ENCODE measurements at places on chromosomes 1 and 21.

- no peak for DNase-seq
Measured at GRCh38 chr1:37481289-37482003, 7.1 kb downstream of the ZC3H12A start.

DNA sequence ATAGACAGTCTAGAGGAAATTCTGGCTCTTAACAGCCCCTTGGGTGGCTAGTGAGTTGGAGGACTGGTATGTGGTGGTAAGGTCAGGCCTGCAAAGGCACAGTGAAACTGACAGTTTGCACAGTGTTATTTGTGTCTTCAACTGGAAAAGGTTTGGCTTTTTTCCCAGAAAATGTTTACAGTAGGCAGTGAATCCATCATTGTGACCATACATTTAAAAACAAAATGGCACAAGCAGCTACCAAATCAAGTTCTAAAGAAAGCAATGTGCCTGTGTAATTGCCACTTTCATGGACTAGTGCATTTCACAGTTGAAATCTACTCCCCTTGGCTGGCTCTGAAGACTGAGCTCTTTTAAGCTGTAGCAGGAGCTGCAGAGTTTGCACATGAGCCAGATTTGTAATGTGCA lies 24.8 kb downstream of the ATPAF1 start:
- DNase-seq: no peak

DNA sequence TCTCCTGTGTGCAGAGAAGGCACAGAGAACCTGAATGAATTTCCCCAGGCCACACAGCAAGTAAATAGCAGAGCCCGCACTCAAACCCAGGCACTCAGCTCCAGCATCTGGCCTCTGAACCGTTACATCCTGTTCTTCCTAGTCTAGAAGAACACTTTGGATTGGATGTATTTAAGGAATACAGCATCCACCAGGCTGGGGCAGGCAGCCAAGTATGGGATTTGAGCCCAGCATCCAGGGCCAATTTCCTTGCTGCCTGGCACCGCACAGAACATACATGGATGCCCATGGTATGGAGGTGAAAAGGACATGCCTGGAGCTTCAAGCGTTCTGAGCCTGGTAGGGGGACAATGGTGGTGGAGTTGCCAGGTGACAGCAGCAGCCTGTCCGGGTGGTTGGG lies 9.7 kb downstream of the AJAP1 start:
- no peak for DNase-seq

- DNase-seq: no peak
Measured at GRCh38 chr1:151284013-151284577, 2.0 kb downstream of the ZNF687 start.

GRCh38 chr1:67088440-67088839 lies 34.5 kb upstream of the SLC35D1 start:
- no peak for DNase-seq

- no peak for DNase-seq
Measured at GRCh38 chr21:45432575-45433255, 27.8 kb downstream of the COL18A1 start.

DNA sequence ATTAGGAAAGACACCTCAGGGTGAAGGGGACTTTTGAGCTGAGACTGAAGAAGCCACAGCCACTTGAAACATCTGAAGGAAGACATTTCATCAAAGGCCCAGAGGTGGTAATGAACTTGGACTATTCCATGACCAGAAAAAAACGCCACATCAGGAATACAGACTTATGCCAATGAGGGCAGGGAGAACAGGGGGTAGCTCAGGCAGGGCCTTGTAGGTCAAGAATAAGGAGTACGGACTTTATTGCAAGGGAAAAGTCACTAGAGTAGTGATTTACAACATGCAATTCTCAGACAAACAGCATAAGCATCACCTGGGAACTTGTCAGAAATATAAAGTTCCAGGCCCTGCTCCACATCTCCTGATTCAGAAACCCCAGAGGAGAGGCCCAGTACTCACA lies 11.8 kb downstream of the TP53BP2 start:
- DNase-seq: no peak

DNA sequence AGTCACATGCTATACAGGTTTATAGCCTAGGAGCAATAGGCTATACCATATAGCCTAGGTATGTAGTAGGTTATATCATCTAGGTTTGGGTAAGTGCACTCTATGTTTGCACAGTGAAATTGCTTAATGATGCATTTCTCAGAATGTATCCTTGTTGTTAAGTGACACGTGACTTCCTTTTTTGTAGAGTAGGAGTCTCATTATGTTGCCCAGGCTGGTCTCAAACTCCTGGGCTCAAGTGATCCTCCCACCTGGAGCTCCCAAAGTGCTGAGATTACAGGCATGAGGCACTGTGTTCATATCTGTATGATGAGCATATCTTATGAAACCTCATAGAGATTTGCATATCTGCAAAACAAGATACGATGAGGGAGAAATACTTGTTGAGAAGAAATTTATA lies 13.8 kb upstream of the ABCB10 start:
- no peak for DNase-seq

GRCh38 chr1:108585313-108585712 lies 25.4 kb downstream of the EEIG2 start:
- no peak for DNase-seq

GRCh38 chr1:207335695-207336363 lies 14.4 kb downstream of the CD55 start:
- peak; percentile 95 for DNase-seq

GRCh38 chr1:192787914-192788585 lies 20.8 kb upstream of the RGS2 start:
- DNase-seq: no peak

DNA sequence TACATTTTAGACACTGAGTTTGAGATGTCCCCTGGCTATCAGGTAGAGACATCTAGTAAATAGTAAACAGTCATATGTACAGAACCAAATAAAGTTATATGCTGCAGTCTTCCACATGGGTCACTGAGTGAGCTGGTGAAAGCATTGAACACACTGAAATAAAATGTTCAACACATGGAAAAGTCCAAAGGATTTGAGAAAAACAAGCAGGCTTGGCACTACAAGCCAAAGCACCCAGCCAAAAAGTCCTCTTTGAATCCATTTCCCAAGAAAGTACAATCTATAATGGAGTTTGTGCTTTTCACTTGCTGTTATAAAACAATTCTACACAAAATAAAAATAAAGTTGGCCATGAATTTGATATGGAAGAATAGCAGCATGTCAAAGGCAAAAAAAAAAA lies 135.4 kb downstream of the NR5A2 start:
- DNase-seq: no peak

GRCh38 chr1:78687914-78688313 lies 38.3 kb downstream of the IFI44 start:
- no peak for DNase-seq

- DNase-seq: no peak
Measured at GRCh38 chr1:62194651-62195544, at the start of gene L1TD1. L1TD1 (plus strand) TSS chr1:62194849; CDS start chr1:62206629, 11,780 bp downstream.

DNA sequence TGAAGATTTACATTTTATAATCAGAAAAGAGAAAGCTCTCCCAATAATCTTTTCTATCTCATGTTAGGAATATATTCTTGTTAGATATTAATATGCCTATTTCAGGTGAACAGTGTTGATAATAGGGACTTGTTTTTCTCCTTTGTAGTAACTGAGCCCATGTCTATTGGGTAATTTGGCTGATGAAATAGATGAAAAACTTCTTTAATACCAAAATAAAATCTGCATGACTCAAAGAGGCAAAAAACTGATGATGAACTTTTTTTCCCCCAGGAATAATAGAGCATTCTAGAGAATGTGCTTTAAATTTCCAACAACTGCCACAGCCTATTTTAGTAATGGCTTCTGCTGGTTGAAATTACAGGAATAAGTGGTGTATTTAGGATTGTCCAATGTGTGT lies 178.9 kb upstream of the GREM2 start:
- no peak for DNase-seq

- DNase-seq: peak; percentile 7
Measured at GRCh38 chr1:21175324-21175669, 1.4 kb downstream of the EIF4G3 start.

- no peak for DNase-seq
Measured at GRCh38 chr1:234779160-234779538, 169.2 kb upstream of the IRF2BP2 start.

DNA sequence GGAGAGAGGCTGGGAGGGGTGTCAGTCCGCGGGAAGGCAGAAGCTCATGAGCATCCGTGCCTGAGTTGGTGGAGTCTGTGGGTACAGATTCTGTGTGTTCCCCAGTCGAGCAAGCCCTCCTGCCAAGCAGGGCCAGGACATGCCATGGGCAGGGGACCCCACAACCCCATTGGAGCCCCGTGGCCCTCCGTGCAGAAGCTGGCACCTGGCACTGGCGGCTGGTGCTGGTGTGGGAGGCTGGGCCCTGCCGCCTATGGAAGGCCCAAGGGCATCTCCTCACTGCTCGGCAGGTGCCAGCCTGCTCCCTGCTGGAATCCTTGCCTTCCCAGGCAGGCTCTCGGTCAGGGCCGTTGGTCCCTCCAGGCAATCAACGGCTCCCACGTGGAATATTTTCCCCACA lies 73.7 kb downstream of the UBE2T start:
- DNase-seq: no peak

- no peak for DNase-seq
Measured at GRCh38 chr1:167493372-167493771, 25.0 kb downstream of the CD247 start.

- no peak for DNase-seq
Measured at GRCh38 chr1:6506210-6507036, 15.0 kb upstream of the PLEKHG5 start.

GRCh38 chr1:82221721-82222120 lies 421.0 kb downstream of the ADGRL2 start:
- DNase-seq: no peak

DNA sequence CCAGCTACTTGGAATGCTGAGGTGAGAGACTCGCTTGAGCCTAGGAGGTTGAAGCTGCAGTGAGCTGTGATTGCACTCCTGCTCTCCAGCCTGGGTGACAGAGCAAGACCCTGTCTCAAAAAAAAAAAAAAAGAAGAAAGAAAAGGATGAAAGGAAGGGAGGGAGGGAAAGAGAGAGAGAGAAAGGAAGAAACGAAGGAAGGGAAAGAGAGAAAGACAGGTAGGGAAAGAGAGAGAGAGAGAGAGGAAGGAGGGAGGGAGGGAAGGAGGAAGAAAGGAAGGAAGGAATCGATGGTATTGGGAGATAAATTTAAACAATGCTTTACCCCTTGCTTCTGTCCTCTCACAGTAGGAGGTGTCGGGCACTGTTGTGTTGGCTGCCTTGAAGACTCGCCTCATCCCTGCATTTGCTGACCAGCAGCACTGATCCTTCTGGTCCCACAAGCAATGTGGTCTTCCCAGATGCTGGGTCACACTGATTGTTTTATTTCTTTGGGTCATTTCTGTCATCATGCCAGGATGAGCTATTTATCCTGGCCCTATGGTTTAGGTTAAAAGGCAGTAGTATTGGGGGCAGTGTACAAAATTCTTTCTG lies 30.9 kb downstream of the GPR137B start:
- DNase-seq: no peak

GRCh38 chr1:209648931-209649776 lies 3.1 kb downstream of the LAMB3 start:
- DNase-seq: no peak

DNA sequence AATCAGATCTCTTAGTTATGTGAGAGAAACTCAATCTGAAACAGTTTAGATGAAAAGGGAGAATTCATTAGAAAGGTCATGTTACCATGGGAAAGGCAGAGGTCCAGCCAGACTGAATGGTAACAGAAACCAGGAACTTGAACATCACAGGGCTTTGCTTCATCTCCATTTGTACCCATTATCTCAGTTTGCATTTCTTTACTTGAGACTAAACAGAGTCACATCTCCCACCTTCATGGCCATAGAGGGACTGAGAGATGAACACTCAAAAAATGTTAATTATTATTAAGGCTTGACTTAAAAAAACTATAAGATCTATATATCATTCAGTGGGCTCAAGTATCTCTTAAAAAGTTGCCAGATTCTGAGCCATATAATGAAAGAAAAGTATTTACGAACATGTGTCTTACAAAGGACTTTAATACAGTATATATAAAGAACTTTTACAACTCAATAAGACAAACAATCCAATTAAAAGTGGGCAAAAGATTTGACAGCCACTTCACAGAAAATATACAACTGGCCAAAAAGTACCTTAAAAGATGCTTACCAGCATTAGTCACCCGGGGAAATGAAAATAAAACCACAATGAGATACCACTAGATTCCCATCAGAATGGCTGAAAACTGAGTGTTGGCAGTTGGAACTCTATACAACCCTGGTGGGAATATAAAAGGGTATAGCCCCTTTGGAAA lies 13.2 kb downstream of the KYAT3 start:
- no peak for DNase-seq

GRCh38 chr21:20856926-20857325 lies 141.3 kb upstream of the NCAM2 start:
- DNase-seq: no peak

DNA sequence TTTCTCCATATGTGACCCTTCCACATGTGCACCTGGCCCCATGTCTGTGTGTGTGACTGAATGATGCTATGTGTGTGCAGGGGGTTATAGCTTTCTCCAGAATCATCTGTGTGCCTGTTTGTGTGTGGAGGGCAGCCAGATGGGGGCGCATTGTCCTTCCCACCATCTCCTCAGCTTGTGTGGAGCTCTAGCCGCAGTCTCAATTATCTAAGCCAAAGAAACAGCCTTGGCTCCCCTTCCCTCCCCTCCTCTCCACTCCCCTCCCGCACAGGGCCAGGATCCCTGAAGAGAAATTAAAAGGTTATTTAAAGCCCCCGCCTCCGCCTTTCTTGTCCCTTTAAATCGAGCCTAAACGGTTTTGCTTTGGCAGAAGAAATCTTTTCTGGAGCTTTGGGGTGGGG lies 1.8 kb upstream of the DMBX1 start:
- no peak for DNase-seq

- DNase-seq: no peak
Measured at GRCh38 chr1:54543729-54544496, 4.1 kb upstream of the ACOT11 start.

DNA sequence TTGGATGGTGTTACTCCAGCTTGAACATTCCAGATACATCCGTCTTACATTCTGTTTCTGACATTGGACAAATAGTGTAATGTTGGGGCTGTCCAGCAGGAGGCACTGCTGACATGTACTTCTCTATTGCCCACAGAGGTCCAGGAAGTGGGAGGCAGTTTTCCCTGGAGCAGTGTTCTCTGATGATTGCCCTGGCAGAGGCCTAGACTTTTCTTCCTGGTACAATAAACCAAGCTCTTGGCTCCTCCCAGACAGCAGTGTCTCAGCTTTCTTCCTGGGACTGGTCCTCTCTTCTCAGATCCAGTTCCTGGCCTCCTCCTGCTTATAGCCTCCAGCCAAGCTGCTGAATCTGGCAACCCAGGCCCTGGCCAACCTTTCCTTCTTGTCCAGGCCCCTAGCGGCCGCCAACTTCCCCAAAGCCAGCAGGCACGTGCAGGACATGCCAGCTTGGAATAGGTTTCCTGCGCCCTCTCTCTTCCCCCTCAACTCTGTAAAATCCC lies 14.9 kb upstream of the IFNLR1 start:
- DNase-seq: no peak
